ENCODE measurements at places on chromosomes 3 and 15. TPM values are rescaled to one million over a fixed set of nuclear protein-coding genes. Genes with fewer than 3 reads are reported as not detected.

Gene XIRP1
- not detected for total RNA-seq

Gene DPPA2
- total RNA-seq = not detected

Gene AMOTL2
- 104 TPM for total RNA-seq

Gene SCN11A
- 0.27 TPM for total RNA-seq

Gene PLA2G4B
- 0.40 TPM for total RNA-seq
